ENCODE measurements at places on chromosomes 2 and 18.

DNA sequence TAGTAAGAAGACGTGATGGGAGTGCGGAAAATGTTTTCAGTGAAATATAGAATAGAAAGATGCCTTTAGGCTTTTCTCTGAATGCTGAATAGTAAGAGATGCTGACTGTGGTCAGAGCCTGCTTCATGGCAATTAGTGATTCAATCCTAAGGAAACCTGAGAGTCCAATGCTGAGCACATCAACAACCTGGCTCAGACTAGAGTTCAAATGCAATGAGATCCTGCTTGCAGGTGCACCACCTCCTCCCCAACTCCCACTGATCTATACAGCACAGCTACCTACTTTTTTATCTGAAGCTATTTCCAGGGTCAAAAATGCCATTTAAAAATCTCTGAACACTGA is 65.4 kb downstream of the AAK1 start:
- no peak for DNase-seq

DNA sequence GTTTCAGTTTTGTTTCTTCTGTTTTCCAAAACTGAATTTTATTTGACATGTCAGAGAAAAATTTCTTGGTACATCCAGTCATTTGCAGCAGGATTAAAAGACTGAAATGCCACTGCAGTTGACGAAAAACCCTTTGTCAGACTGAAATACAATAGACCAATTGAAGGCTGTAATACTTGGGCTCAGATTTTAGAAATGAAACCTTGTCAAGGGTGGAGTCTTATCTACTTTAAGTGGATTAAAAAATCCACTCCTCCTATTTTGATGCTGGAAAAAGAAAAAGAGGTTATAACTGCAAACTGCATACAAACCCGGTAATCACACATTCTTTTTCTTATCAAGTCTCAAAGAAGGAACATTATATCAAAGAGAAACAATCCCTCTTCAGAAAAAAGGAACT is 80.2 kb upstream of the NEUROD1 start:
- DNase-seq, result no peak

- DNase-seq, result no peak
Observed at GRCh38 chr2:37301408-37301807, 23.2 kb downstream of the PRKD3 start.

DNA sequence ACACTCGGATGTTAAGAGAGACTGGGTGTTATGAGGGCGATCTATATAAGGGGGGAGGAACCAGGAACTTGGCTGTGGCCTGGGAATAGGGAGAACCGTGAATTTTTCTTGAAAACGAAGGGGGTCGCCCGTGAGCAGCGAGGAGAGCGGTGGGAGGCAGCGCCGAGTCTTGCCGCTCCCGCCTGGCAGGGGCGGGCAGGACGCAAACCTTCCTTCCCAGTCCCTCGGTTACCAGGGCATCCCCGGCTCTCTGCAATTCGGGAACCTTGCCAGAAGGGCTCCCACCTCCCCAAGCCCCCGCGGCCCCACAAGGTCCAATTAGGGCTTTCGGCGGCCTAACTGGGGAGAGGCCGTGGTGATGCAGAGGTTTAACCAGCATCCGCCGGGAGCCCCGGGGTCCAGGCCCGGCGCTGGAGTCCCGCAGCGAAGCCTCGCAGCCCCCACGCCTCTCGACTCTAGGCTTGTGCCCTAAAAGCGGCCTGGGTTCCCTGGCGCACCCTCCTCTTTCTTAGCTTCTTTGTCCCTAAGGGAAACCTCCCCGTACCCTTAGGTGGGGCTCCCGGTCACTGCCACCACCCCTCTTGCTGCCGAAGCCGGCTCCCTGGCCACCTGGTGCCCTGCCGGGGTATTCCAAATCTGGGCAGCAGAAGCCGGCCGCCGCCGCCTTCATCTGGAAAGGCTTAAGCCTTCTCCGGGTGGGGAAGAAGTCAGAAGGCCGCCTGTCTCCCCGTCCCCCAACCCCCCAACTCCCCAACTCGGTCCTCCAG is 680 bp upstream of the FHOD3 start:
- peak; percentile 60 for DNase-seq

- DNase-seq, result no peak
Observed at GRCh38 chr18:44899832-44900231, 219.1 kb downstream of the SETBP1 start.

DNA sequence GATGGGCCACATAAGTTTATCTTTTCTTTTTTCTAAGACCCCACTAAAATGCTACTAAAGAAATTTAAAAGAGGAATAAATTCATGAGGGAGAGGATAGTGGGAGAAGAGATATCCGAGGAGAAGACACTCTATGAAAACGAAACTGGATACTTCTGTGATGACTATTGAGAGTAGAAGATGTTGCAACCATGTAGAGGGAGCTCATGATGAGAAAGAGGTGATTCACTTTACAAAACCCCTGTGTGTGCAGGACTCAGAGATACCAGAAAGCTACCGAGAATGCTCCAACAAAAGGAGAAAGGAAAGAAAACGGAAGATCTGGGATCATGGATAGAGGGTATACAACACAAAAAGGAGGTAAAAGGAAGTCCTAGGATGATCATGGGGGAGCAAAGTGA is 34.9 kb downstream of the SLC38A11 start:
- no peak for DNase-seq

DNA sequence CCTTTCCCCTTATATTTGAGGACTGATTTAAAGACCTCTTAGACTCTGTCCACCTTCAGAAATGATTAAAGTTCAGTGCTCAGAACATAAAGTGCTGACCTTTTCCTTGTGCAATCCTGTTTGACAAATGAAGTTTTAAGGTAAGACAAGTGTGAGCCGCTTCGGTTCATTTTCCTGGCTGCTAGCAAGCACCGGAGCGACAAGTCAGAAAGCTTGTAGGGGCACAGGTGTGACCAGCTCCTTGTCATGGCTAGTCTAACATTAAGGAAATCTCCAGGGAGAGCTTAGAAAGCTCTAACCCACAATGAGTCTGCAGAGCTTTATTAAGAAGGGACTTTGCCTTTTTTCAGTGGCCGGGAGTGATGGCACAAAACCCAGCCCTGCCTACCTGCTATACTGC is 2.3 kb upstream of the NCKAP5 start:
- DNase-seq, result no peak

GRCh38 chr2:45379399-45380087 is 231.5 kb downstream of the SRBD1 start:
- DNase-seq, result no peak

DNA sequence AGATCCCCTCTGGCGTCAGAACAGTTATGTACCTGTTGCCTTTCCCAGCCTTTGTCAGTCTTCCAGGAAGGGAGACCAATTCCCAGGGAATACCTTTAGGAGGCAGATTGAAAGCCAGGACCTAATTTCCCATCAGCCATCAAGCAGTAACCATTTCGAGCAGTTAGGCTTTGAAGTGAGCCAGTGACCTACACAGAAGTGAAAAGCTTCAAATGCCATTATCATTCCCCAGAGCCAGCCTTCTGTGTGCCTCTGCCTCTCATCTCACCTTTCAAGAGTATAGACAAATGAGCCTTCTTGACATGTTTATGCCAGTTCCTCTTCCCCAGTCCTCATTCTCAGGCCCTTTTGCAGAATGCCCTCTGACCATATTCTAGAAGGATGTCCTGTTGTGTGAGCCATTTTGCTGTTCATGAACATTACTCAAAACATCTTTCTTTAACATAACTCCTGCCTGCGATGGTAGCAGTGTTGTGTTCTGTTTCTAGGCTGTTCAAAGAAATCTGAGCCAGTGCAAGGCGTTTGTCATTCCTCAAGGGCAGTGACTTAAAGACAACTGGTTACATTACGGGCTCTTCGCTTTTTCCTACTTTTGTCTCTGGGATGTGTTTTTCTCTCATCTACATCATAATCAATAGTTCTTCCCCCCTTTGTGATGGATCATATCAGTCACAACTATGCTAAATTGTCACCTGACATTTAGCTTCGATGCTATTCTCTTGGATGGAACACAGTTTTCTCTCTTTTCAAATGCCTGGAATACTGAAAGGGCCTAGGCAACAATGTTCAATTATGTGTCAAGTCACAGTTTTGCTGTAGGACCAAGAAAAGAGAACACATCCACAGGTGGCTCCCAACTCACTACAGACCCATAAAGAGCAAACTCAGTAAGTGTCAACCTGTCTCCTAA is 138.6 kb downstream of the ALK start:
- DNase-seq, result no peak

GRCh38 chr18:58180172-58180571 is 136.1 kb downstream of the NEDD4L start:
- DNase-seq, result no peak

GRCh38 chr18:62187543-62188510 is 772 bp downstream of the RELCH start:
- DNase-seq, result no peak

DNA sequence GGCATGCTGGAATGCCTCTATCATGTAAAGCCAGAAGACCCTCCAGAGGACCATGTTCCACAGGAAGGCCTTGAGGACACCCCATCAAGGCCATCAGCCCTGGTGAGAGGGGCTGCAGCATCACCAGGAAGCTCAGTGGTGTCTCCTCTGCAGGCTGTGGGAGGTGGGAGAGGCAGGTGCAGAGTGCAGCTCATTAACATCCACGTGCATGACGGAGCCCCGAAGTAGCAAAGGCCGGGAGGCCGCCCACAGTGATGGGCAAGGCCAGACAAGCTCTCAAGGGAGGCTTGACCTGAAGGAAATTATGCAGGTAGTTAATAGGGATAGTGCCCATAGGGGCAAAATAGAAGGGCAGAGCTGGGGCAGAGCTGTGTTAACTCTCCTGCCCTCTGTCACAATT is 30.3 kb upstream of the SMCHD1 start:
- DNase-seq, result no peak

GRCh38 chr2:169468841-169469240 is 10.5 kb upstream of the BBS5 start:
- DNase-seq, result no peak

- no peak for DNase-seq
Observed at GRCh38 chr2:23901966-23902846, 24.7 kb downstream of the ATAD2B start.
